ENCODE measurements at places on chromosomes 16 and 17.

DNA sequence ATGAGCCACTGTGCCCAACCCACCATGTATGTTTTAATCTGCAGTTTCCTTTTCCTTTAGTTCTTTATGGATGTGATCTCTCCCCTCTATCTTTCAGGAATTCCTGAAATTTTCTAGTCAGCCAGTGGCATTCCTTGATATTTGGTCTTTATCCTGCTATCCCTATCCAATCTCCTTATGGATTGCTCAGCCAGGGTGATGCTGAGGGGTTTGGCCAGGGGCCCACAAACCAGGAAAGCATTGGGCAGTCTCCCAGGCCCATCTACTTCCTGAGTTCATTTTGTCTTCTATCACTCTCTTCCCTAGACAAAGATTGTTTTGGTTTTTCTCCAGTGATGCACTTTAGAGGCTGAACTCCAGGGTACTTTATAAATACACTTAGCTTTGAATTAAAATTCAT lies 115.9 kb downstream of the KATNIP start:
- no peak for DNase-seq

GRCh38 chr16:71311553-71312158 lies 22.5 kb upstream of the CMTR2 start:
- DNase-seq: peak; percentile 51

DNA sequence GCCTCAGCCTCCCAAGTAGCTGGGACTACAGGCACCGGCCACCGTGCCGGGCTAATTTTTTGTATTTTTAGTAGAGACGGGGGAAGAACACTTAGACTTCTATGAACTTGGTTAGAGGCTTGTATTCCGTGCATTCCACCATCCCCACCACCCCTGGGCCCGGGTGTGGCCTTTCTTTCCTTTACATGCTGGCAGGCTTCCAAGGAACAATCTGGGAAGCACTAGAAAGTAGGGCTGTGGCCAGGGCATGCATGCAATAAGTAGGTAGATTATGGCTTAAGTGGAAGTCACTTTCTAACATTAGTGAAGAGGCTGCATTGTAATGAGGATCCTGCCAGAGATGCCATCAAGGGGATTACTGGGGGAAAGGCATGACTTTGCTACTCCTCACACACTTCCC lies 171.6 kb downstream of the SHISA6 start:
- DNase-seq: no peak

- no peak for DNase-seq
Measured at GRCh38 chr16:87562201-87562600, 40.1 kb upstream of the JPH3 start.

- DNase-seq: peak; percentile 29
Measured at GRCh38 chr16:9860876-9861275, 321.4 kb downstream of the GRIN2A start.

GRCh38 chr17:28125526-28126378 lies 83.3 kb downstream of the NLK start:
- DNase-seq: no peak

DNA sequence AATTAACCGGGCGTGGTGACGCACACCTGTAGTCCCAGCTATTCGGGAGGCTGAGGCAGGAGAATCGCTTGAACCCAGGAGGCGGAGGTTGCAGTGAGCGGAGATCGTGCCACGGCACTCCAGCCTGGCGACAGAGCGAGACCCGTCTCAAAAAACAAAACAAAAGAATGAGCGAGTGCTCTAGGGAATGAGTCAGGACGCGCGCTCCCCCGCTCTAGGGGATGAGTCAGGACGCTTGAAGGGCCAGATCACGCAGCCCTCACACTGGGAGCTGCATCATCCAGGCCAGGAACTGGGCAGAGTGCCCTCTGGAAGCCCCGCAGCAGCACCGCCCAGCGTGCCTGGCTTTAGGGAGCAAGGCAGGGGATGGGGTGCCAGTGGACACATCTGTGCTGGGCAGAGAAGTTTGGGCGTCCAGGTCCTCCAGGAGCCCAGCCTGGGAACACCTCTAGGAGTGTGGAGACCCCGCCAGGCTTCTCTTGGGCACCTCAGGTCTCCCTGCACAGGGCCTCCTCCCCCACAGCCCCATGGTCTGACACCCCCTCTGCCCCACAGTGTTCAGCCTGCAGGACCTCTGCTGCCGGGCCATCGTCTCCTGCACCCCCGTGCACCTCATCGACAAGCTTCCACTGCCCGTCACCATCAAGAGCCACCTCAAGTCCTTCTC lies 3.9 kb upstream of the WFIKKN1 start:
- no peak for DNase-seq

- no peak for DNase-seq
Measured at GRCh38 chr17:40558300-40558889, 6.9 kb downstream of the CCR7 start.

- DNase-seq: no peak
Measured at GRCh38 chr16:88903267-88903666, 36.8 kb upstream of the PABPN1L start.

- no peak for DNase-seq
Measured at GRCh38 chr16:75093598-75094540, 22.7 kb downstream of the LDHD start.

DNA sequence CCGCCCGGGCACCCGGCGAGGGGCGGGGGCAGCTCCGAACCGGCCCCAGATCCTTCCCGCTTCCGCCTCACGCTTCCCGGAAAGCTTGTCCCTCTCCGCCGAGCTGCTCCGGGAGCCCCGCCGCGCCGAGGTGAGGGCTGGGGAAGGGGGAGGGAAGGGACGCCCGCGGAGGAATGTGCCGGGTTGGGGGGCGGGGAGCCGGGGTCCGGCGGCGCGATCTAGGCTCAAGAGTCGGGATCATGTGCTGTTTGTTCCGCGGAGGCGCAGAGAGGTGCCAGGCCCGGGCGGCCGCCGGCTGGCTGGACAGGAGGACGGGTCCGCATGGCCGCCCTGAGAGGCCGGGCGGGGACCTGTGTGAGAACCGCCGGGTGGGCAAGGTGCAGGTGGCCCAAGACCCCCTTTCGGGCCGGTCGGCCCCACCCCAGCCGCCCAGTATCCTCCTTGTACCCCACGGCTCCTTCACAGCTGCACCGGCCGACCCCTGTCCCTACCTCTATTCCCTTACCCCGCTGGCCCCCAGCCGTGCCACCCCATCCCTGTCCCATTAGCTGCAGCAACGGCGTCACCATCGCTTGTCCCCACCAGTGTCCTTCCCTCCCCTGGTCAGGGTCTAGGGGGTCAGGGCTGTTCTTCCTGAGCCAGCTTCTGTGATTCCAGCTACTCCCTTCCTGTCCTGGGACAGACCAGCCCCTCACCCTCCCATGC lies 429 bp downstream of the KIF1C start:
- DNase-seq: no peak

DNA sequence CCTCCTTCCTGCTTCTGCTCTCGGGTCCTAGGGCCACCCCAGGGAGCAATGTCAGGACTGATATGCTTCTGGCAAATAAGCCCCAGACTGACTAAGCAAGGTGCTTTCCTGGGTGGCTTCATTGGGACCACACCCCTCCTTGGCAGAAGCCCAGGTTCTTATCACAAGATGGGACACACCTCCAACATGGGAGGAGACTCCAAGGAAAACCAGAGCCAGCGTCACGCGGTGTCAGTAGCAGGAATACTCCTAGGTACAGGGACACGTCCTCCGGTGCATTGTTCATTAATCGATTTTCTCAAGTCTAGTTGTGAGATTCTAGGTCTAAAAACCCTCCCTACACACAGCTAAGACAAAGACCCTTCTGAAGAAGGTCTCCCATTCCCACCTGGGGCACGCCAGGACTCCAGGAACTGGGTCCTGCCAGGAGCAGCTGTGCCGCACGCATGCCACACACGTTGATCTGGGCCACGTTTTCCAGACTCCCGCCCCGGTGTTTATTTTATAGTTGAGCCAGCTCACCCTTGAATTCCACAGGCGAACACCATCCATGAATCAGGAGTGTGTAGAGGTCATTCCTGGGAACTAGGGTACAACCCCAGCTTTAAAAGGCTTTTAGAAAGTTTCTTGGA lies 30.8 kb downstream of the FA2H start:
- DNase-seq: no peak

GRCh38 chr17:2837147-2837561 lies 40.9 kb downstream of the RAP1GAP2 start:
- DNase-seq: peak; percentile 66

DNA sequence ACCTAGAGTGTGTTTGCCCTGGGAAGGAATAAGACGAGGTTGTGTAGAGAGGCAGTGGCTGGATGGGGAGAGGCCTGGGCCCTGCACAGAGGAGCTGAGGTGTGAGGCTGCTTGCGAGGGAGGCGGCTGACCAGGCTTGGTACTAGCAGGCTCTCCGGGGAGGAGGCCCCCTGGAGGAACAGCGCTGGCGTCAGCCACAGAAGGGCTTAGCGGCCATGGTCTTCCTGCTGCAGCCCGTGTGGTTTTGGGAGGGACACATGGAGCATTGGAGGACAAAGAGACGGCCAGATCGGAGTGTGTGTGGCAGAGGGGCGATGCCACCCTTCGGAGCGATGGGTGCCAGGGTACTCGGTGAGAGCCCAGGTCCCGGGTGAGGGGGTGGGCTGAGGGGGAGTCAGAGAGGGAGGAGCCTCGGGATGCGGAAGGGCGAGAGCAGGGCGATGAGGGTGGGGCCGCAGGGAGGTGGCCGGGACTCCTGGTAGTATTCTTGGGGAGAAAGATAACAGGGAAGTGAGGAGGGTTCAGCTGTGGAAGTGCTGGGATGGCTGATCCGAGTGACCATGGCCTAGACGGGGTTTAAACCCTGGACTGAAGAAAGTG lies 8.3 kb downstream of the BANP start:
- peak; percentile 37 for DNase-seq

- no peak for DNase-seq
Measured at GRCh38 chr17:50768346-50768761, 1.0 kb upstream of the ANKRD40CL start.

- no peak for DNase-seq
Measured at GRCh38 chr17:33390479-33391176, 97.5 kb upstream of the ASIC2 start.

GRCh38 chr17:31491376-31492131 lies 100.1 kb downstream of the RAB11FIP4 start:
- DNase-seq: peak; percentile 82
